Fibroblast of lung (primary cell): ENCODE measurements at places on chromosomes 3 and 15. TPM values are rescaled to one million over a fixed set of nuclear protein-coding genes. Genes with fewer than 3 reads are reported as not detected.

Gene ALPK3
- total RNA-seq, result 0.26 and 0.50 TPM in 2 replicates

Gene EDEM1
- total RNA-seq, result 20.8 and 23.6 TPM in 2 replicates

Gene GABRR3
- total RNA-seq, result not detected in 2 replicates

Gene OXNAD1
- total RNA-seq, result 7.4 and 10.4 TPM in 2 replicates

Gene CCR8
- not detected in 2 replicates for total RNA-seq

Gene DNAJC17
- total RNA-seq, result 12.8 and 17.7 TPM in 2 replicates

Gene SERINC4
- under 0.01 and 0.17 TPM in 2 replicates for total RNA-seq

Gene MEIS2
- 16.9 and 31.0 TPM in 2 replicates for total RNA-seq

Gene ARL14
- total RNA-seq, result not detected in 2 replicates

Gene CADM2
- under 0.01 TPM in 1 of 2 replicates, not detected in the other for total RNA-seq

Gene NR1I2
- under 0.01 TPM in 1 of 2 replicates, not detected in the other for total RNA-seq

Gene TMCO5A
- not detected in 2 replicates for total RNA-seq

DNA sequence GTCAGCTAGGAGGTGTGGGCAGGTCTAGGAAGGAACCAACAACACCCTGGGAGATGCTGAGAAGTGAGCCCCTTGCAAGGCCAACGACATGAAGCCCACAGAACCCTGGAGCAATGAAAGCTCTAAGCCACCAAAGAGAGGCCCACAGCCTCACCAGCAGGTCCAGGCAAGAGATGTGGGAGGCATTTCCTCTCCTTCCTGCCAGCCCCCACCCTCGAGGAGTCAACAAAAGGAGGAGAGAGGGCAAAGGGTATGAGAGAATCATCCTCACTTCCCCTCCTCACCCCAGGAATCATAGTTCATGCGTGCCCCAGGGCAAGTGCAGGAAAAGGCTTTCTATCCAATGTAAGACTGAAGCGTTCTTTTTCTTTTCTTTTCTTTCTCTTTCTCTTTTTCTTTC is 195.8 kb downstream of the SHQ1 start:
- no peak for DNase-seq

- no peak for DNase-seq
Observed at GRCh38 chr3:60268123-60268522, 983.1 kb downstream of the FHIT start.

GRCh38 chr3:58167431-58168351 is 43.1 kb downstream of the DNASE1L3 start:
- DNase-seq, result peak; percentile 41

DNA sequence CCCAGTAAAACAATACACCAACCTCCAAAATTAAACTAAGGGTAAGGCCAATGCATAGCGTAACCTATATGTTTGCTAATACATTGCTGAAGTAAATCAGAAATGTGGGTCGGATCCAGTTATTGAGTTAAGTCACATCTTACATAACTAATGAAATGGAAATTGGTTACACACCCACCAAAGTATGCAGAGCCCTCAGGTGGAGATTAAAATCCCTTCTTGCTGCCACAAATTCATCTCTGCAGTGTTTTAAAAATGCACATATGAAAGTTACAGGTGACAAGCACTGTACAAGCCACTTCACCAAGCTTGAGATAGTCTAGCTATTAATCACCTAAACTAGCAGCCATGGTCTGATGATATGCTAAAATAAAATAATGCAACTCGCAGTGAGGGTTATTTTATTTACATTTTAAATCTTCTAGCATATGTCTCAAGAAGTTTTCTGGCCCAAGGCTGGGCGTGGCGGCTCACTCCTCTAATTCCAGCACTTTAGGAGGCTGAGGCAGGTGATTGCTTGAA is 130.6 kb downstream of the AQP9 start:
- no peak for DNase-seq

DNA sequence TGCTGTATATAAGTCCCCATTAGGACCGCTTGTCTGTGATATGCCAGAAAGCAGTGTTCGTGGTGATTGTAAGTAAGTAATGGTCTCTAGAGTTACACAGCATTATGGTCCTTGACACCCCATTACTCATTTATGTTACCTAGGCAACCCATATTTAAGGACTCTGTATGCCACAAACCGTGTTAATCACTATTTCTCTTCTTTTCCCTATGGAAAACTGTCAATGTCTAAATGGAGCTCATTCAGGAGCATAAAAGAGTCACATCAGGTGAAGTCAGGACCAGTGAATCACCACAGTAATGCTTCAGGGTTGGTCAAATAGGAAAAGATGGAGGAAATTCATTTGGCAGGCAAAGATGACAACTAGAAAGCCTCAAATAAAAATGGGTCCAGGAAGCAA is 146.6 kb upstream of the PEX5L start:
- no peak for DNase-seq

GRCh38 chr3:54087581-54088410 is 34.6 kb upstream of the CACNA2D3 start:
- DNase-seq, result peak; percentile 1

- DNase-seq, result peak; percentile 46
Observed at GRCh38 chr15:61871926-61872522, 188.2 kb downstream of the VPS13C start.

- DNase-seq, result no peak
Observed at GRCh38 chr3:113607219-113607596, 74.9 kb downstream of the SIDT1 start.

GRCh38 chr3:144585953-144586352 is 614.3 kb downstream of the DIPK2A start:
- no peak for DNase-seq

GRCh38 chr3:14148041-14148985 is 23.5 kb downstream of the TMEM43 start:
- DNase-seq, result no peak

GRCh38 chr15:59295261-59296001 is 77.2 kb downstream of the MYO1E start:
- no peak for DNase-seq

- DNase-seq, result peak; percentile 34
Observed at GRCh38 chr3:192887701-192888100, 30.0 kb downstream of the MB21D2 start.

- no peak for DNase-seq
Observed at GRCh38 chr3:45909542-45909941, 23.2 kb downstream of the CCR9 start.

DNA sequence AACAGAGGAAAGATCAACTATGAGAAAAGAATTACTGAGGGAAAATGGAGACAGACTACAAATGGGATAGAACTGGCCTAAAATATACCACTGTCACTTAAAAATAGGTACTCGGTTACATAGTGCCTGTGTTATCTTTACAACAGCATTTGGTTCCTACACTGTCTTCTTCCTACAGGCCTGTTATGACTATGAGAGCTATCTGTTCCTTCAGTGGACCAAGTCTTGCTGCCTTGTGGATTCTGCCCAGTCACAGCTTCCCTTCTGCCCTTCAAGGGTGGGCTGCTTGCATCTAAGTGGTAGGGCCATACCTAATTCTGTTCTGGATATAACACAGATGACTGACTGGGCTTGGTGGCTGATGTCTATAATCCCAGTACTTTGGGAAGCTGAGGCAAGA is 13.8 kb upstream of the ARHGEF3 start:
- DNase-seq, result no peak

DNA sequence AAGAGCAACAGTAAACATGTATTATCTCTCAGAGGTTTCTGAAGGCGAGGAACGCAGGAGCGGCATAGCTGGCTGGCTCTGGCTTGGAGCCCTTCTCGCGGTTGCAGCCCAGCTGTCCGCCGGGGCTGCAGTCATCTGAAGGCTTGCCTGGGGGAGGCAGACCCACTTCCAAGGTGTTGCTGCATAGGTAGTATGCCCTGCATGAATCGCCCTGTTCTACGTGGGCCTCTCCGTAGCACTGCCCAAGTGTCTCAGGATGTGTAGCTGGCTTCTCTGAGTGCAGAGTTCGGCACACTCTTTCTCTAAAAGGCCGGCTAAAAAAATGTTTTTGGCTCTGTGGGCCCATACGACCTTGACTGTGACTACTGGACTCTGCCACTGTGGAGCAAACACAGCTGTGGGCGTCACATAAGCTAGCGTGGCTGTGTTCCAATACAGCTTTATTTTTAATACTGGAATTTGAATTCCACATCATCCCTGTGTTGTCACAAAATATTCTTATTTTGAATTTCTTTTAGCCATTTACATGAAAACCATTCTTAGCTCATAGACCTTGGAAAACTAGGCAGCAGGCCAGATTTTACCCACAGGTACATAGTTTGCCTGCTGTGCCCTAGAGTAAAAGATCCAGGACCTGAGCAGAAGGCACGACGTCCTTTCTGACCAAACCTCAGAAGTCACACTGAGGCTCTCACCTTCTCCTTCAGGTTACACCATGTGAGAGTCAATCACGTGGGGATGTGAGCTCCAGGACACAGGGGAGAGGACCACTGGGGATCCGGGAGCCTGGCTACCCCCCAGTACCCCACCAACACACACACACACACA is 55.9 kb downstream of the PGPEP1L start:
- no peak for DNase-seq

- DNase-seq, result no peak
Observed at GRCh38 chr3:126685493-126685892, 18.5 kb upstream of the CHCHD6 start.

- peak; percentile 43 for DNase-seq
Observed at GRCh38 chr15:25439369-25439836, 579 bp upstream of the UBE3A start.

DNA sequence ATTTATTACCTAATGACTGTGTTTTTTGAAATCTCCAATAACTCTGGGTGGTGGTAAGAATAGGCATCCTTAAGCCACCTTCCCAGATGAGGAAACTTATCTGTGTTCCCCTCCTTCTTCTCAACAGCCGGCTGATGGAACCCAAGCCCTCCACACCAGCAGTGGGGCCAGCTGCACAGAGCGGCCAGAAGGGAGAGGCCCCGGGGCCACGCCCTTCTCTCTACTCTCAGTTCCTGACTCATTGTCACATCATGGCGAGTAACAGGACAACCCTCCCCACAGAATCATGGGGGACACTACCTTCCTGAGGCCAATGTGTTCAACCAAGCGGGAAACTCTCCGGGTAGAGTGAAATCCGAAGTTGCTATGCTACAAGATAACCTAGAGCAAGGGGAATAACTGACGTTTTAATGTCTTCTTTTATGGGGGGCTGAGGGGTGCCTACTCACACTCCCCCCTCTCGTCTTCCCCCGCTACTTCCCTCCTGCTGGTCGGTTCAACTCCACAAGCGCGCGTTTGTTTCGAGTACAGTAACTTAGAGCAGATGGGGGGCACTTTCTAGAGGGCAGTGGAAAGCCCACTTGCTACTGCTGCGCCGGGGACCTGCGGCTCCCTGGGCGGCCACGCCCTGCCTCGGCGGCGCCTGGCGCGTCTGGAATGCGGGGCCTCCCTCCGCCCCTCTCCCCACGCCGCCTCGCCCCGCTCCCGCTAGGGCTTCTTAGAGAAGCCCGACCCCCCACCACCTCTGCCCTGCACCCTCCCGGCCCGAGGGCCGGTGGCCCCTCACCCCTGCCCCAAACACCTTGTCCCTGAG is 621 bp downstream of the ANXA2 start:
- DNase-seq, result peak; percentile 71

GRCh38 chr3:134345202-134345601 is 29.0 kb downstream of the AMOTL2 start:
- no peak for DNase-seq

DNA sequence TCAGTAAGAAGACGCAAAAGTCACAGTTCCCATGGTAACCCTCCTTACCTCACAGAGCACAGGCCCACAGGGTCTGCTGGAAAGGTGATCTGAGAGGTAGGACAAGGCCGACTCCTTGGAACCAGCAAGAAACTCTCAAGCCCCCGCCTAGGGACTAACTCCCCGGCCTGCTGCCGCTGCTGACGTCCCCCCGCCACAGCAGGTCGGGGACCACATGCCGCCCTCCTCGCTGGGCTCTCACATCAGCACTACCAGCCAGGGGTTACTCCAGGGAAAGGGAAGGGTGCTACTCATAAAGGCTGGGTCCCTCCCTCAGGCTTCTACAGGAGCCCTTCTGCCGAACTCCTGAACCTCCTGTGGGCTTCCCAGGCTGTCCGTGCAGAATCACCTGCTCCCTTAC is 94.2 kb downstream of the XXYLT1 start:
- DNase-seq, result no peak

- no peak for DNase-seq
Observed at GRCh38 chr3:87498358-87499080, 222.1 kb upstream of the POU1F1 start.

DNA sequence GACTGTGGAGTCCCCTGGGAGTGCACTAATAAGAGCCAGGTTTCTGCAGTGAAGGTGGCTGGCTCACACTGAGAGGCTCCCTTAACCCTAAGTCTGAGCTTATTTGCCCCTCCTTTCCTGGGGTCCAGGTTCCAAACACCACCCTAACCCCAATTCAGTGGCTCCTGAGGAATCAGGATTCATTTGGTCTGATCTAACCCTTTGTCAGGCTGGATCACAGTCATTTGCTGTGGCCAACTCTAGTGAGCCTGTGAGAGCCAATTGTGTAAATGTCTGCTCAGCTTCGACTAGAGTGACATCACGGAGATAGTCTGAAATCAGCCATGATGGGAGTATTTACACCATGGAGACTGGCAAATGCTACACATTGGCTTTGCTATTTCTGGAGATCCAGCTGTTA is 73.7 kb upstream of the ACAN start:
- no peak for DNase-seq

DNA sequence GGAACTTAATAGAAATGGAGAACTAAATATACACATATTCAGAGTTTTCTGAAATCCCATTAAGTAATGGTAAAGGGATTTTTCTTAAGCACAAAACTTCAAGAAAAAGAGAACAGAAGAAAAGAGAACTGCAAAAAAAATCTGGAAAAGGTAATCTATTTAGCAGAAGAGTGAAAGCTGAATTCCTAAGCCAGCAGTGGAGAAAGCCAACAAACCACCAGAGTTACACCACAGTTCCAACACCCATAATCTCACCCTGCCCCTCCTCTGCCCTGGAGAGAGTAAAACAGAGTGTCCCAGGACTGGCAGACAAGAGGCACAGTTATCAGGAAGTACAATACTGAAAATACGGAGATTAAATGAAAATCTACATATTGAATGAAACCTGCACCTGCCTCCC is 29.4 kb downstream of the TP53BP1 start:
- DNase-seq, result peak; percentile 37

GRCh38 chr3:195119461-195120266 is 151.3 kb downstream of the XXYLT1 start:
- DNase-seq, result peak; percentile 92

DNA sequence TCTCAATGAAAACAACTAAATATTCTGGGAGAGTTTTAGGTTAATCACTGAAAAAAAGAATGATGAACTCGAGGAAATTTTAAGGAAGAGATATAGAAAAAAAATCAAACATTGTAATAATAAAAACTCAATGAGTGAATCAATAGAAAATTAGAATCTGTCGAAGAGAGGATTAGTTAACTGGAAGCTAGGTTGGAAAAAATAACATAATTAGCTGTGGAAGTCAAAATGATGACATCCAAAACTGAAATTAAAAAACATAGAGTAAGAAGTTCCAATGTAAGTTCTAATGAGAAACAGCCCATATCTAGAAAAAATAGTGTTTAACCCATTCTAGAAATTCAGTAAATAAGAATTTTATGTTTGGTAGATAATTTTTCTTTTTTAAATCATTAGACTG is 299.3 kb upstream of the RARB start:
- DNase-seq, result no peak

GRCh38 chr3:169846458-169847193 is 23.1 kb downstream of the LRRC31 start:
- DNase-seq, result peak; percentile 30
